ENCODE measurements at places on chromosomes 4 and X. TPM values are rescaled to one million over a fixed set of nuclear protein-coding genes. Genes with fewer than 3 reads are reported as not detected.

DNA sequence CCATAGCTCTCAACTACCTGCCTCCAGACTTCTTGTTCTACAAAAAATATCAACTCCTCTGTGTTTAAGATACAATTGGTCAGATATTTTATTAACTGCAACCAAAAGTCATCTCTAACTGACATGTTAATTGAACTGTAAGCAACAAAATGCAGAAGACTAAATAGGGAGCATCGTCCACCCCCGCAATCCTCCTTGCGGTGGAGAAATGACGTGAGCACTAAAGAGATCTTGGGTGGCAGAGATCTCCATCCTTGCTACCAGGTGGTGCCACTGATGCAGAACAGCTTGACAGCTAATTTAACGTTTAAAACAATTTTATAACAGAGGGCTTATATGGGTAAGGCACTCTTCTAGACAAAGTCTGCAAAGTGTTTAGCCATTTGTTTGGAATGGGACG is 164.4 kb upstream of the FTHL17 start:
- DNase-seq: no peak

DNA sequence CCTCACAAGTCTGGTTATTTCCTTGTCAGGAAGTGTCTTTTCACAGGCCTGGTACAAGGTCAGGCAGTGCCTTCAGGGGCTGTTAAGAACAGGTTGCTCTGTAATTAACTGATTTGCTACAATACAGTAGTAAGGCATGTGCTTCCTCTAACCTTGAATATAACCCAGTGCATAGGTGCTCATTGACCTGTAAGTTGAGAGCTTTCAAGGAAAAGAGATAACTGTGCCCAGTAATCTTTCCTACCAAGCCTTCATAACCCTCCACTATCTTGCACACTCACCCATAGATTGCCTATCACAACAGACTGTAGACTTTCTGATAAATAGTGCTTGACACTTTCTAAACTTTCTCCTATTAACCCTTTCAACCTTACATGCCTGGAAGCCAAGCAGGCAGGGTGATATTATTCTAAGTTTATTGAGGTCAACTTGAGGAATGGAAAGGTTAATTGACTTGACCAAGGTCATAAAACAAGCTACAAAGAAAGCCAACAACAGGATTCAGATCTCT is 148.1 kb downstream of the PPARGC1A start:
- DNase-seq: no peak

GRCh38 chrX:154372612-154373022 is 1.8 kb downstream of the FLNA start:
- DNase-seq: no peak

DNA sequence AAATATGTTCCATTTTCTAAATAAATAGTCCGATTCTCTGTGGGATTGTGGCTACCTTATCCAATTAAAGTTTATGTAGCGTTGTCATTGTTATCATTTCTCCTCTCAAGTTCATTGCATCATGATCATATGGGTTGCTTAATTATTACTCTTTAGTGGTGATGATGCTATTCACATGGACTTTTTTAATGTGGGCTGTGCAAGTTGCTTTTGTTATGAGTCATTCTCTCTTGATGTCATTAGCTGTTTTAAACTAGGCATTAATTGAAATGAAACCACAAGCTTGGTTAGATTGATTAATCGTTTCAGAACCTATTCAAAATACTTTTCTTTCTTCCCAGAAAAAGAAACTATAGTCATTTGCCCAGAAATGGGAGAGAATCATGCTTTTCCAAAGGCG is 38.2 kb downstream of the NHS start:
- no peak for DNase-seq

- peak; percentile 46 for DNase-seq
Measured at GRCh38 chr4:242121-242848, 63.0 kb downstream of the ZNF732 start.

GRCh38 chrX:11187001-11187400 is 75.9 kb downstream of the HCCS start:
- no peak for DNase-seq

DNA sequence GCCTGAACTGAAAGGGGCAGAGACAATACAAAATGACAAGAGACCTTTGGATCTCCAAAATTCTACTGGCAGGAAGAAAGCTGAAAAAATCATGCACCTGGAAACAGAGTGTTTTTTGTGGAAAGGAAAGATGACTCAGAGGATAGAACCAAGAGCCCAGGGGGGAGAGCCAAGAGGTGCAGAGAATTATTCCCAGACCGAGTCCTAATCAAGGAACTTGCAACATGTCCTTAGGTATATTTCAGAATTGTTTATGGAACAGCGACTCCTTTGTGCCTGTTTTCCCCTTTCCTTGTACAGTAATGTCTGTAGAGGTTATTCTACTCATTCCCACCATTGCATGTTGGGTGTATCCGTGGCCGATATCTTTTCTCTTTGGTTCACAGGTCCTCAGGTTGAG is 71.7 kb downstream of the YIPF6 start:
- DNase-seq: no peak

DNA sequence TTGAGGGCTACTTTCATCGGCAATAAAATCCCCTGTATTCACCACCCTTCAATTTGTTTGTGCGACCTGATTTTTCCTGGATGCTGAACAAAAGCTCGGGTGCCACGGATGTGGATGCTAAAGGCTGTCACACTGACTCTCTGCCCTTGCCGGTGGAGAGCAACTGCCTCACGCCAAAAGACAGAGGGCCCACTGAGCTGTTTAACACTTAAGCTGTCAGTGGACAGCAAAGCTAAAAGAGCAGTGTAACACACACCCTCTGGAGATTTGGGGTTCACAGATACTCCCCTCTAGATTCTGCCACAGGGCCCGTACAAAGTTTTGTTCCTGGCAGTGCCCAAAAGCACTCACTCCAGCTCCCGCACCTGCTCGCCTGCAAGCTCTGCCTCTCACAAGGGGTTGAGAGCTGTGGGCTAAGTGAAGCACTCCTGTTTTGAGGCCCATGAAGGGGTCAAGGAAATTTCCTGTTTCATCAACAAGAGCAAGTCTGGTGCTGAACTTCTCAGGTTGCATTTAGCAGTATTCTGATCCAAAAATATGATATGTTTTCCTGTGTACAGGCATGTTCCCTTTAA is 1571.9 kb downstream of the ADGRL3 start:
- DNase-seq: no peak

GRCh38 chrX:7294483-7294882 is 146.5 kb upstream of the PUDP start:
- no peak for DNase-seq

GRCh38 chrX:107542500-107542899 is 85.8 kb upstream of the PRPS1 start:
- DNase-seq: no peak

DNA sequence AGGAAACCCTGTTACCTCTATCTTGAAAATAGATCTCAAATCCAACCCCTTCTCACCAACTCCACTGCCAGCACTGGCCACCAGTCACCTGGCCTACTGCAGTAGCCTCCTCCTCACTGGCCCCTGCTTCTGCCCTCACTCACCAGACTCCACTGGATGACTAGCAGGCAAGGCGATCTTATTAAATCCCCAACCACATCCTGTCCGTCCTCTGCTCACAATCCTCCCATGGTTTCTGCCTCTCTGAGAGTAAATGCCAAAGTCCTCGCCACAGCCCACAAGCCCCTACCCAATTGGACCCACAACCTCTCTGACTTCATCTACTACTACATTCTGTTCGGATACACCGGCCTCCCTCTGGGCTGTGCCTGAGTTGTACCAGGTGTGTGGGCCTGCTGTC is 5.4 kb upstream of the PIM2 start:
- no peak for DNase-seq

GRCh38 chrX:100695302-100695701 is 36.6 kb downstream of the SYTL4 start:
- no peak for DNase-seq

GRCh38 chrX:133923548-133923947 is 61.8 kb downstream of the GPC3 start:
- no peak for DNase-seq

DNA sequence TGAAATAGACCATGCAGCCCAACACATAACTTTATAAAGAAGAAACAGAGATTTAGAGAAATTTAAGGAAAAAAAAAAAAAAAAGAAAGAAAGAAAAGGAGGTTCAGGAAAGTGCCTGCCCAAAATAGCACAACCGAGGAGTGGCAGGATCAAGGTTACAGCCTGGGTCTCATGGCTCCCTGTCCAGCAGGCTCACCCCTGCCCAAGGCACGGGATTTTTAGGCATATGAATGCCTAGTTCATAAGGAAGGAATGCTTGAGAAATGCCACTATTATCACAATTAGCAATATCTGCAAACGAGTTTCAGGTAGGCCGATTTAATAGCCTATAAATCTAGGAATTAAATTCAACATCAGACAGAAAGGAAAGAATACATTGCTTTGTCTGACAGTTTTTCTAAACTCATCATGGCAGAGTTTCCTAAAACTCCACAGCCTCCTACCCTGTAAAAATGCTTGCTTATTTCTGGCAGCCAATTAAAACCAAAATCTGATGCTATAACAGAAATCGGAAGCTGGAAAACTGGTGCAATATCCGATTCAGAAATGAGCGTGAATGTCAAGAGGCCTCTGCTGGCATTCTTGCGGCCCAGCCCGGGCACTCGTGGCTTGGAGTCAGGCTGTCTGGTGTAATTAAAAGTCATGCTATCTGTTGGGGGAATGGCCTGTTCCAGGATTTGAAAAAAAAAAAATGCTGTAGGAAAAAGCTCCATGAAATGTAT is 63.5 kb downstream of the GEMIN8 start:
- DNase-seq: no peak

Gene IKBKG
- total RNA-seq: 14.8 TPM

Gene CCKAR
- not detected for total RNA-seq

Gene TRAM1L1
- 0.82 TPM for total RNA-seq

Gene DUSP21
- total RNA-seq: not detected

Gene ARHGAP10
- total RNA-seq: 59.7 TPM

Gene FATE1
- total RNA-seq: not detected

Gene LINC00632
- 123 TPM for total RNA-seq
